ENCODE measurements at places on chromosomes 2 and 18.

DNA sequence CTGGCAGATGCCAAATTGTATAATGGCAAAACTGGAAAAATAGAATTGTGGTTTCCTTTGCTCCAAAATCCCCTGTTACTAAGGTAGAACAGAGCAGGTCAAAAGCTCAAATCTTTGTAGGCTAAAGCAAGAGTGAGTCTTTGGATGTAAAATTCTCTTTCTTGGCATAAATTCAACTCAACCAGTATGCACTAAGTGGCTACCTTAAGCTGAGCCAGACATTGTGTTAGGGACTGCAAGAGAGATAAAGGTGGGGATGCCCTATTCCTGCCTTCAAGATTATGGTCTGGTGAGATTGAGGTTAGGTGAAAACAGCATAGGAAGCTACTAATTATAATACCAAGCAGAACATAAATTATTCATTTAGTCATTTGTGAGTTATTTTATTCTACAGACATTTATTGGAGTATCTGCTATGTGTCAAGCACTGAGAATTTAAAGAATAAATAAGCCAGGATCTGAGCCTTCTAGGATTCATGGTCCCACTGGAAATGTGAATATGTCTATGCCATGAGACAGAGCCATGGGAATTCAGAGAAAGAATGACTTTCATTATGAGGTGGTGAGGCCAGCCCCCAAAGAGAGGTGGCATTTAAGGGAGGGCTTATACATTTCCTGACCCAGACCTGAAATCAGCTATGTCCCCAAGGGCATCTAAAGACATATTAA is 198.0 kb upstream of the NCKAP5 start:
- H3K36me3 ChIP-seq: no peaks in the 10 kb centered on the region
- H3K4me3 ChIP-seq: no peak overlapping the region
- H3K27me3 ChIP-seq: peaks cover 6% of the 10 kb centered on the region
- no peak overlapping the region for H3K27ac ChIP-seq
- no peak for DNase-seq
- no peaks in the 10 kb centered on the region for H3K4me1 ChIP-seq

- H3K27me3 ChIP-seq: no peaks in the 10 kb centered on the region
- no peak overlapping the region for H3K27ac ChIP-seq
- no peaks in the 10 kb centered on the region for H3K36me3 ChIP-seq
- no peaks in the 10 kb centered on the region for H3K4me1 ChIP-seq
- H3K4me3 ChIP-seq: no peak overlapping the region
- no peak for DNase-seq
These were observed 541.0 kb upstream of the KLHL29 start for GRCh38 chr2:22843919-22844537.

- no peaks in the 10 kb centered on the region for H3K36me3 ChIP-seq
- no peak overlapping the region for H3K27ac ChIP-seq
- H3K4me1 ChIP-seq: no peaks in the 10 kb centered on the region
- DNase-seq: no peak
These were observed 87.4 kb downstream of the RNF144A start for GRCh38 chr2:7004636-7005035.

DNA sequence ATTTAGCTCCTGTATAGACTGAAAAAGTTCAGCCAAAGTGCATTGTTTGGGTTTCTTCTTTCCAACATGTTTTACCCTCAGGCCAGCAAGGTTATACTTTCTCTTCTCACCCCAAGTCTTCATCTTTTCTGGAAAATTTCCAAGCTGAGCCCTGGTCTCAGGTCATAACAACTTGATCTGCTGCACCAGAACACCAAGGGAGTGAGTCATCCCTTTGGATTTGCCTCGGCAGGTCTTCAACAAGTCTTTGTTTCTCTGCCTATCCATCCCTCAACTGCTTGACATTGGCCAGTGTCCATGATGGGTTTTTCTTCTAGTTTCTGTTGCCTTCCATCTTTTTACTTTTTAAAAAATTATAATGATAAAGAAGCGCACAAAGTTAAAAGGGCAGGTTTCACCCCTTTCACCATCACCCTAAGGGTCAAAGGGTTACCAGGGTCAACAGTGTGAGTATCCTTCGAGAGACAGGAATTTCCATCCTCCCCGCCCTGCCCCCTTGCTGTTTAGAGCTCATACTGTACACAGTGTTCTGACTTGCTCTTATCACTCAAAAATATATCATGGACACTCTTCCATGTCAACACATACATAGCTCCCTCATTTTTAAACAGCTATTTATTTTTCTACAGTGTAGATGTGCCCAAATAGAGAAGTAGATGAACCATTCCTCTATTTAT is 5.7 kb upstream of the SPATS2L start:
- DNase-seq: no peak
- H3K27me3 ChIP-seq: no peaks in the 10 kb centered on the region
- no peaks in the 10 kb centered on the region for H3K36me3 ChIP-seq
- H3K4me1 ChIP-seq: peaks cover 6% of the 10 kb centered on the region
- no peak overlapping the region for H3K27ac ChIP-seq

- H3K36me3 ChIP-seq: no peaks in the 10 kb centered on the region
- H3K27ac ChIP-seq: no peak overlapping the region
- no peak overlapping the region for H3K4me3 ChIP-seq
- DNase-seq: no peak
These were observed 92.5 kb upstream of the CRACDL start for GRCh38 chr2:99028558-99028957.
